ENCODE measurements at places on chromosomes 3 and 15. TPM values are rescaled to one million over a fixed set of nuclear protein-coding genes. Genes with fewer than 3 reads are reported as not detected.

LMCD1 gene
- polyA plus RNA-seq, result not detected

ATP13A4 gene
- 0.12 TPM for polyA plus RNA-seq

EFHB gene
- polyA plus RNA-seq, result not detected

SEMA3F gene
- polyA plus RNA-seq, result not detected

CD96 gene
- 205 TPM for polyA plus RNA-seq
